Transverse colon (tissue), 4 donors: ENCODE measurements at places on chromosomes 7 and 10. TPM values are rescaled to one million over a fixed set of nuclear protein-coding genes. Genes with fewer than 3 reads are reported as not detected.

The TSC22D4 gene
- total RNA-seq, result 57.5 TPM

The OPN1SW gene
- total RNA-seq, result not detected

The TMEM178B gene
- total RNA-seq, result 0.40 TPM

The PNLIPRP1 gene
- total RNA-seq, result not detected

The LEP gene
- total RNA-seq, result 1.1 TPM

The CLDN4 gene
- 926 TPM for total RNA-seq

The ELN gene
- total RNA-seq, result 35.6 TPM

The TET1 gene
- total RNA-seq, result 1.5 TPM

The TFPI2 gene
- total RNA-seq, result 0.68 TPM

The LRRC27 gene
- 8.3 TPM for total RNA-seq

The FAM237B gene
- not detected for total RNA-seq

The GARS1 gene
- 32.4 TPM for total RNA-seq

The ZNF736 gene
- 7.5 TPM for total RNA-seq

The NRF1 gene
- total RNA-seq, result 16.0 TPM

The IDI2 gene
- total RNA-seq, result not detected
